T-helper 2 cell treated with Interferon-gamma antibody and Interleukin-4, amounts not matched to agents 5 μg/mL and 100 μg/mL, for 36 hours (primary cell): ENCODE measurements at places on chromosomes 6 and 20.

GRCh38 chr6:33696548-33697518 is 14.7 kb downstream of the UQCC2 start:
- no peaks in the 10 kb centered on the region for H3K27me3 ChIP-seq
- peaks cover 60% of the 10 kb centered on the region for H3K4me1 ChIP-seq
- peak overlapping the region; percentile 72 for H3K4me3 ChIP-seq
- no peak for DNase-seq

DNA sequence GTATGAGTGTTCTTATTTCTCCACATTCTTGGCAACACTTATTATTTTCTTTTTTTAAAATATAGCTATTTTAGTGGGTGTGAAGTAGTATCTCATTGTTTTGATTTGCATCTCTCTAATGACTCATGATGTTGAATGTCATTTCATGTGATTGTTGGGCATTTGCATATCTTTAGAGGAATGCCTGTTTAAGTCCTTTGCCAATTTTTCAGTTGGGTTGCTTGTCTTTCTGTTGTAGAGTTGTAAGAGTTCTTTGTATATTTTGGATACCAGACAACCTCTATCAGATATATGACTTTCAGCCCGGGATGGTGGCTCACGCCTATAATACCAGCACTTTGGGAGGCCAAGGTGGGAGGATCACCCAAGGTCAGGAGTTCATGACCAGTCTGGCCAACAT is 5.1 kb upstream of the POPDC3 start:
- H3K27me3 ChIP-seq = peaks cover 44% of the 10 kb centered on the region
- no peak overlapping the region for H3K27ac ChIP-seq
- H3K36me3 ChIP-seq = no peaks in the 10 kb centered on the region
- no peak for DNase-seq
- H3K4me3 ChIP-seq = no peak overlapping the region

GRCh38 chr6:70150521-70150920 is 152.4 kb downstream of the COL9A1 start:
- no peak for DNase-seq
- H3K27ac ChIP-seq = no peak overlapping the region
- no peaks in the 10 kb centered on the region for H3K27me3 ChIP-seq
- no peaks in the 10 kb centered on the region for H3K36me3 ChIP-seq

GRCh38 chr20:10487142-10488136 is 52.3 kb downstream of the SLX4IP start:
- no peak overlapping the region for H3K4me3 ChIP-seq
- no peaks in the 10 kb centered on the region for H3K36me3 ChIP-seq
- H3K27me3 ChIP-seq = no peaks in the 10 kb centered on the region
- H3K27ac ChIP-seq = no peak overlapping the region

- no peak overlapping the region for H3K27ac ChIP-seq
- peaks cover 7% of the 10 kb centered on the region for H3K27me3 ChIP-seq
- H3K4me1 ChIP-seq = no peaks in the 10 kb centered on the region
- no peak overlapping the region for H3K4me3 ChIP-seq
These were observed 36.3 kb downstream of the GSTA2 start for GRCh38 chr6:52726741-52727535.

GRCh38 chr6:89458704-89459103 is 25.8 kb downstream of the ANKRD6 start:
- H3K27me3 ChIP-seq = no peaks in the 10 kb centered on the region
- H3K4me1 ChIP-seq = no peaks in the 10 kb centered on the region
- H3K4me3 ChIP-seq = no peak overlapping the region
- no peak overlapping the region for H3K27ac ChIP-seq
- DNase-seq = no peak

DNA sequence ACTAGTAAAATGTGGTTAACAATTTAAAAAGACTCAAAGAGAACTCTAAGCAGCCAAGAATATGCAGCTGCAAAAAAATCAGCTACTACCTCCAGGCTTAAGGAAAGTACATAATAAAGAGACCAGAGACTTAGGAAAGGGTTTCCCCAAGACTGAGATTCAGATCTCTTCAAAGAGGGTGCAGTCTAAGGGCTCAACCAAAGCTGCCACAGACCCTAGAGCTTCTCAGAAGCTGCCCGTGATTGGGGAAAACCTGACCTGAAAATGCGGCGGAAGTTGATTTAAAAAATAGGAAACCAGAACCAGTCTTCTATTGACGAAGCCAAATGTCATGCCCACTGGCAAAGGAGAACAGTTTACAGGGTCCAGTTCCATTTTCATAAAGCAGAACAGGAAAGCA is 516.8 kb upstream of the MARCKS start:
- H3K4me1 ChIP-seq = no peaks in the 10 kb centered on the region
- DNase-seq = no peak
- no peak overlapping the region for H3K4me3 ChIP-seq
- no peak overlapping the region for H3K27ac ChIP-seq
- H3K27me3 ChIP-seq = no peaks in the 10 kb centered on the region

DNA sequence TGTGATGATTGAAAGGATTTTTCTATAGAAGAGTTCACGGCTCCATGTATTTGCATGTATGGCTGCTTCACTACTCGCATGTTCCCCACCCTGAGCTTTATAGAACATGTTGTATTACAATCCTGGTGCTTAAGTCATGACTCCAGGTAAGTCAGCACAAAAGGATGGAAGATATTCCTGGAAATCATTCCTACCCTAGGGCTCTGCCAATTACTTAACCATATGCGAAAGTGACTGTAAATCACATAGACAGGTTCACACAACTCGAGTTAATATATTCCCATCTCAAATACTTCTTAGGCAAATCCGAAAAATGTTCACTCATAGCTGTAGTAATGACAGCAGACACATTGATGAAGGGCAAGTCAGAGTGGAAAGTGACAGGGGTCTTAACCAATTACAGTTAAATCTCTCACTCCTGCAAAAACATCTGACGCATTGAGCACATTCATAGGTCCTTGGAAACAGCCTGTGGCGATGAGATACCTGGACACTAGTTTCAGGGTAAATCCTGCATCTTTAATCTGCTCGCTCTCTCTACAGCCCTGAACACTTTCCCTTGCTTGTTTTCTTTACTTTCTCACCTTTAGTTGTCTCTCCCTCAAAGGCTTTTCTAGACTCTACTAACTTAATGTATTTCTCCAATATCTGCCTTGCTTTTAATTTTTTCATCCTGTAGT is 35.1 kb downstream of the RNF217 start:
- no peak overlapping the region for H3K4me3 ChIP-seq
- no peaks in the 10 kb centered on the region for H3K4me1 ChIP-seq
- H3K27ac ChIP-seq = no peak overlapping the region

DNA sequence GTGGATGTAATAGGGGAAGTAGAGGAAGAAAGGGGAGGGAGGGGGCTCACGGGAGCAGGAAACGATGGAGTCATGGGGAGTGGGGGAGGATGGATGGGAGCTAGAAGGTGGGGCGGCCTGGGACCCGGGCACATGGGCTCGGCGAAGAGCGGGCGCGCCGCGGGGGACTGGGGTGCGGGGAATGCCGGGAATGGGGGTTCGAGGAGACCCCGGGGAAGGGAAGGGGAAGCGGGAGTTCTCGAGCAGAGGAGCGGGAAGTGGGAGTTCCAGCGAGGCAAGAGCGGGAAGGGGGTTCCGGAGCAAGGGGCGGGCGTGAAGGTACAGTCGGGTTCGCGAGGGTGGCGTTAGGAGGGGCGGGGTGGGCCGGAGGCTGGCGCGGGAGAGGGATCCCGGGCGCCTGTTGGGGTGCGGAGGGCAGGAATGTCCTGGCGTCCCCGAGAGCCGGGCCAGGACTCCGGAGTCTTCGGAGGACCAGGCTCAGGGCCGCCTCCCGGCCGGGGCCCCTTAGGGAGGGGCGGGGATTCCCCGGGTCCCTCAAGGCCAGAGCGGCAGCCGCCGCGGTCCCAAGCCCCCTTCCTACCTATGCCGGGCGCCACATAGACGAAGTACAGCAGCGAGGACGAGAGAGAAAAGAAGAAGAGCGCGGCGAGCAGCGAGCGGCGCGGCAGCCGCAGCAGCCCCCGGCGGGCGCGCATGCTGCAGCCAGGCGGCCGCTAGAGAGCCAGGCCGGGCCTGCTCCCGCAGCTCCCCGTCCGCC is 504 bp downstream of the B4GALT5 start:
- peaks cover 2% of the 10 kb centered on the region for H3K36me3 ChIP-seq
- peak overlapping the region; percentile 86 for H3K27ac ChIP-seq
- H3K27me3 ChIP-seq = no peaks in the 10 kb centered on the region
- H3K4me3 ChIP-seq = peak overlapping the region; percentile 89

DNA sequence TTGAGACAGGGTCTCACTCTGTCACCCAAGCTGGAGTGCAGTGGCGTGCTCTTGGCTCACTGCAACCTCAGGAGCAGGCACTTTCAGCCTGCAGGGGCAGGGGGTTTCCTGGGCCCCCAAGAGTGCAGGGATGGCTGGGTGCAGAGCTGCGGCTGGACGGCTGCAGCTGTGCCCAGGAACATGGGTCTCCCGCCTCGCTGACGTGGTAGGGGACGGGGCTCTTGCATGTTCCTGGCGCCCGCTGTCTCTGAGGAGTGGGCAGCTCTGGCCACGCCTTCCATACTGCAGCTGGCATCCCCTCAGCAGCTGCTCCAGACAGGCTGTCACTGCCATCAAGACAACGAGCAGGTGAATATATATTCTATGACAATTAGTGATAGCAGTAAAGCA is 2.2 kb upstream of the DEK start:
- H3K36me3 ChIP-seq = peaks cover 22% of the 10 kb centered on the region
- no peak for DNase-seq
- no peak overlapping the region for H3K27ac ChIP-seq
- H3K4me3 ChIP-seq = no peak overlapping the region
- H3K27me3 ChIP-seq = peaks cover 2% of the 10 kb centered on the region

DNA sequence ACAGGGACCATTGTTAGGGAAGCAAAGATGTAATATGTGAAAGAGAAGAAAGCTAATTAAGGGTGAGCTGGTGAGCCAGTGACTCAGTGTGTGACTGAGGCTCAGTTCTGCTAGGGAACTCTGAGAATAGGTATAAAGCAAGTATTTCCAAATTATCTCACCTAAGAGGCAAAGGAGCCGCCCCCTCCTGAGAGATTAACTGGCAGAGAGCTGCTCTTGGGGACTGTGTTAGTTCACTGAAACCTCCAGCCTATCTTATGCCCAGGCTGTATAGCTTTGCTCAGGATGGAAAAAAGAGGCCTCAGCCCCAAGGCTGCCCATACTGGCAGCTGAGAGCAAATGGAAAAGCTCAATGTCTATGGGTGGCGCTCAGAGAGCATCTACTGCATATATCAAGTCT is 152.0 kb downstream of the PAK5 start:
- no peaks in the 10 kb centered on the region for H3K27me3 ChIP-seq
- H3K4me1 ChIP-seq = no peaks in the 10 kb centered on the region
- H3K27ac ChIP-seq = no peak overlapping the region
- no peak overlapping the region for H3K4me3 ChIP-seq
- DNase-seq = no peak
- no peaks in the 10 kb centered on the region for H3K36me3 ChIP-seq

- no peak overlapping the region for H3K27ac ChIP-seq
- no peaks in the 10 kb centered on the region for H3K36me3 ChIP-seq
- no peaks in the 10 kb centered on the region for H3K4me1 ChIP-seq
- H3K27me3 ChIP-seq = no peaks in the 10 kb centered on the region
- no peak overlapping the region for H3K4me3 ChIP-seq
- DNase-seq = no peak
These were observed 74.0 kb downstream of the HAO1 start for GRCh38 chr20:7866285-7866684.

- H3K27me3 ChIP-seq = no peaks in the 10 kb centered on the region
- H3K4me3 ChIP-seq = no peak overlapping the region
- peaks cover 6% of the 10 kb centered on the region for H3K4me1 ChIP-seq
- DNase-seq = no peak
- no peak overlapping the region for H3K27ac ChIP-seq
These were observed 243.2 kb upstream of the TENT5A start for GRCh38 chr6:81995548-81996289.

DNA sequence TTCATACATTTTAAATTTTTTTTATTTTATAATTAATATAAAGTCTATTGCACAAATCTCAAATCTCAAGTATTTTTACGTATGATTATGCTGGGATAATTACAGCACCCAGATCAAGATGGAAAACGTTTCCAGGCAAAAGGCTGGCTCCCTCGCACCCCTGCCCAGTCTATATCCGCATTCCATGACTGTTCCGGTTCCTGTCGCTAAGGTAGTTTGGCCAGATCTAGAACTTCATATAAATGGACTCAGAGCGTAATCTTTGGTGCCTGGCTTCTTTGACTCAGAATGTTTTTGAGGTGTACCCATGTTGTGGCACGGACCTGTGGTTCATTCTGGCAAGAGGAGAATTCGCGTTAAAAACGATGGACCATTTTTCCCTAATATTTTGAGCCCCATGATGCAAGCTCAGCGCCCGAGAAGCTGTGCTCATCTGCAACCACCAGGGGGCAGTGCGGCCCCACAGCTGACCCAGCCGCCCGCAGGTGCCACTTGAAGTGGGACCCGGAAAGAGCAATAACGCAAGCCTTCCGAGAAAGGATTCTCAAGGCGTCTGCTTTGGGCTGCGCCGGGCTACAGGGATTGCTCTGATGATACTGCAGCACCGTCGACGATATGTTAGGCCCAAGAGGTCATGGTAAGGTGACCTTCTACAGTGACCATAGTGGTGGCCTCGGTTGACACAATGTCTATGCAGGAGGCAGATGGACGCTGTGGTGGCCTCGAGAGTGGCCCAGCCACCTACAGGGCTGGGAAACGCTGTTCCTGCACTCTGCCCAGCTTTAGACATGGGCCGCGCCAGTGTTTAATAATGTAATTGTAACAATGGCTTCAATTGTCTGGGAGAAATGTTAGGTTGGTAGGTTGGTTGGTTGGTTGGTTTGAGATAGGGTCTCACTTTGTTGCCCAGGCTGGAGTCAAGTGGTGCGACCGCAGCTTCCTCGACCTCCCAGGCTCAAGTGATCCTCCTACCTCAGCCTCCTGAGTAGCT is 160.1 kb downstream of the ZMYND8 start:
- no peak overlapping the region for H3K27ac ChIP-seq
- DNase-seq = peak; percentile 72
- no peaks in the 10 kb centered on the region for H3K27me3 ChIP-seq
- H3K4me1 ChIP-seq = peaks cover 8% of the 10 kb centered on the region
- H3K36me3 ChIP-seq = no peaks in the 10 kb centered on the region

- peak overlapping the region; percentile 67 for H3K4me3 ChIP-seq
- DNase-seq = peak; percentile 23
- H3K27ac ChIP-seq = peak overlapping the region; percentile 90
- H3K4me1 ChIP-seq = peaks cover 58% of the 10 kb centered on the region
These were observed 40.2 kb downstream of the HBS1L start for GRCh38 chr6:135014353-135014832.

DNA sequence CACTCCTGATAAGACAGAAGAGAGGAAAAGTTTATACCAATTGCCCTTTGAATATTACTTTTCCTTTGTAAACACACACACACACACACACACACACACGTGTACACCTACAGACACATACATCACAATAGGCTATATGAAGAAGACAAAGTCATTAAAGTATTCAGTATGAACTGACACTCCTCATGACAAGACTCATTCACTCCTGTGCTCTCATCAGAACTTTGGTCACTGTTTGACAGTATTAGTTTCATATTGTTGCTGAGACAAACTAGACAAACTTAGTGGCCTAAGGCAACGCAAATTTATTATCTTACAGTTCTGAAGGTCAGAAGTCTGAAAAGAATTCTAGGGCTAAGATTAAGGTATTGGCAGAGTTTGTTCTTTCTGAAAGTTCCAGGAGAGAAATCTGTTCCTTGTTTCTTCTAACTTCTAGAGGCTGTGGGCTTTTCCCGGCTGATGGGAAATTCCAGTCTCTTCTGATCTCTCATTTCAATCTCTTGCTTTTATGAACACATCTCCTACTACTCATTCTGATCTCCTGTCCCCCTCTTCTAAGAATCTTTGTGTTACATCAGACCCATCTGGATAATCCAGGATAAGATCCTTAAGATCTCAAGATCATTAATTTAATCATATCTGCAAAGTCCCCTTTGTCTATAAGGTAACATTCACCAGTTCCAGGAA is 171.3 kb downstream of the HACE1 start:
- no peak for DNase-seq
- no peak overlapping the region for H3K4me3 ChIP-seq
- H3K27ac ChIP-seq = no peak overlapping the region
- no peaks in the 10 kb centered on the region for H3K36me3 ChIP-seq
- no peaks in the 10 kb centered on the region for H3K27me3 ChIP-seq
